Progenitor cell of endocrine pancreas (in vitro differentiated cells): ENCODE measurements at places on chromosomes 2 and 18.

GRCh38 chr18:77366067-77366719, 116.5 kb downstream of the GALR1 start:
- DNase-seq = no peak

- DNase-seq = no peak
Measured at GRCh38 chr18:60149316-60149715, 223.3 kb downstream of the MC4R start.

DNA sequence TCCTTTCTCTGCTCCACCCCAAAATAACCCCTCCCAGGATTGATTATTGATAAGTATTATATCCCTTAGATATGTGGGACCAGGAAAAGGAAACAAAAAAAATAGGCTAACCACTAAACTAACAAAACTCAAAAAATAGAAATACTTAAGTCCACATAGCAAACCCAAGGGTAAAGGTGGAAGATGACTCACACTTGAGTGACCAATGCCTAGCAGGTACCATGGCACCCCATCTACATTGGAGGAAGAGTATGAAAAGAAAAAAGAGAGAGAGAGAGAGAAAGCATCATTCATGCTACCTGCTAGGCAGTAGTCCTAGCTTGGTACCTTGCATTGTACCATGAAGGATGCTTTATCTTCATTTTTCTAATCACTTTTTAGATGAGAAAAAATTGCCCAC, 6.3 kb downstream of the EXOC6B start:
- DNase-seq = no peak

- DNase-seq = no peak
Measured at GRCh38 chr2:177723235-177723634, 330.7 kb downstream of the AGPS start.

DNA sequence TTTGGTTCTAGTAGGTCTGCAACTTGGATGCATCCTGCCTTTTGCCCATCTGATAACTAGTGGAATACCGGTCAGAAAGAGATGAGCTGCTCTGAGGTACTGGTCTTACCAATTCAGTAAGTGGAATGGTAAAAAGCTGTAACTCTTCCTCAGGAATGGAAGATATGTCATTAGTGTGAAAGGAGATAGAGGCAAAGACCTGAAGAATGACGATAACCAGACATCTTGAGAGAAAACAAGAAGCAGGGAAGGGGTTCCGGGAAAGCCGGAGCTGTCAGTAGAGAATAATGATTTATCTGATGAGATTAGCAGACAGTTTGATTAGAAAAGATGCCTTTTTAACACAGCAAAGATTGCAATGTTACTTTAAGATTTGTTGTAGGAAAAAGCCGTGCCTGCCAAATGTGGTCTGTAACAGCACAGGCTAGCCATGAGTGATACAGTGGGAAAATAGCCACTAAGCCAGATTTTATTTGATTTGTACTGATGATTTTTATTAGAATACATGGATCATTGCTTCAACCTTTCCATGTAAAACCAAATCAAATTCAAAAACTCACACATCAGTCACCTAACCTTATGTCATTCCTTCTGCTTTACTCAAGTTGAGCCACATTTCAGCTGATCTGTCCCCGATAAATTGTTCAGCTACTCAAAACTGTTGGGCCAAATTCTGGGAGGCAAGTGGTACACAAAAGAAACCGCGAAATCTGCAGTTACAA, 110.0 kb downstream of the TCF4 start:
- no peak for DNase-seq
